Activated CD4-positive, alpha-beta memory T cell treated with anti-CD3 and anti-CD28 coated beads for 36 hours (primary cell): ENCODE measurements at places on chromosomes 12 and 14.
A peak's percentile ranks its signal among the peaks of the same experiment; 100 is the strongest.

GRCh38 chr14:68939181-68939892 lies 39.8 kb downstream of the ACTN1 start:
- DNase-seq = no peak

DNA sequence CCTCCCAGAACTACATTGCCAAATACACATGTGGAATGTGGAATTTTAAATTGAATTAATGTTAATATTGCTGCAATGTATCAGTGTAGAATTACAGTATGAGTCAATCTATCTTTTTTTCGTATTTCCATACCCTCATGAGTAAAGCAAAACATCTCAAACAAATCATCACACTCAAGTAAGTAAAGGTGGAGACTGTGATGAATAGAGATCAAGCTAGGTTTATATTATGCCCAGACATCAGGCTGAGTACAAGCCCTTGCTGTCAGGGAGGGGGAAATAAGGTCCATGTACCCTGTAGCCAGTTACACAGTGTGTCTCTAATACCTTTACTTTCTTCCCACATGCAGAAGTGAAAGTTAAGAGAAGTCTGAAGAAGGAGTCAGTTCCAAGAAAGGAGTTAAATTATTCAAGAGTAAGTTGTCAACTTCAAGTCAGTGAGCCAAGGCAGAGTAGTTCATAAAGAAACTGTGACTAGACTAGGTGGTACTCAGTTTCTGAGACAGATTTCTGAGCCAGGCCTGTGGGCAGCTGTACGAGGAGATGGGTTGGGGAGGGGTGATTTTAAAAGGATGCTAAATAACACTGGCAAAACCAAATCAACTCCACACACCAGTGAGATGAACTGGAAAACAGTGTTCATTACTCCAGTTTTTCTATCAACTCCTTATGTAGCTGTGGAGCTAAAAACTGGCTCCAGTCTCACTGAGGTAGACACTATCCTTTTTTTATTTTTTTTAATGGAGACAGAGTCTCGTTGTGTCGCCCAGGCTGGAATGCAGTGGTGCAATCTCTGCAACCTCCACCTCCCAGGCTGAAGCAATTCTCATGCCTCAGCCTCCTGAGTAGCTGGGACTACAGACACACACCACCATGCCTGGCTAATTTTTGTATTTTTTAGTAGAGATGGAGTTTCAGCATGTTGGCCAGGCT lies 23.8 kb upstream of the STK38L start:
- DNase-seq = peak; percentile 55

DNA sequence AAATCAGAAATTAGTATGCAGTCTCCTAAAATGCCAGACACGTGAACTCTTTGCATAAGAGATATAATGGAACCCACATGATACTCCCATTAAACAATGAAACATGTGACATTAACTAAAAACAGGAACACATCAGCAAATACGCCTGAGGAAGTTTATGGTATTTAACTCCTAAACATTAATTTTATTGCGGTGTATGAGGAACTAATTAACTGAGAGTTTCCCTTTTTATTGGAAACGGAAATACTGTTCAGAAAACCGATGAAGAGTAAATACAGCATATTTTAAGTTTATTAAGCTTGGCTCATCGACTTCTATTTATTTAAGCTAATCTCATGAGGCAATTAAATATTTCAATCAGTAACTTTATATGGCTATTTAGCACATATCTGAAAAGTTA lies 290.3 kb downstream of the SOX5 start:
- no peak for DNase-seq

- DNase-seq = no peak
Observed at GRCh38 chr14:59294662-59294992, 106.2 kb downstream of the DAAM1 start.

DNA sequence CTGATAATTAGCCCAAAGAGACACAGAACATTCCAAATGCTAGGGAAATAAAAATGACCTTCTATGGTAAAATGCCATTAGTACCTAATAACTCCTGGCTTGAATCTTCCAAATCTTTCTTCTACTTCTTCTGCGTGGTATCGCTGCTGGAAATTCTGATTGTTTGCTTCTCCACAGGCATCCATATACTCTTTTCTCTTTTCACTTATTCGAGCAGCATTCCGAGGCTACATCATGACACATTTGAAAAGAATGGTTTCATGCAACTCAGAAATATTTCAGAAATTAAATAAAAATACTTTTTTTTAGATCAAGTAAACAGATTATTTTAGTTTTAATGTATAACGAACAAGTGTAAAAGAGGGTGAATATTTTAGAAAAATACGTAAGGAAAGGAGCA lies 18.9 kb downstream of the ZCCHC8 start:
- no peak for DNase-seq

- DNase-seq = no peak
Observed at GRCh38 chr12:67589078-67589477, 59.5 kb upstream of the DYRK2 start.

- no peak for DNase-seq
Observed at GRCh38 chr12:90181216-90181615, 472.6 kb upstream of the ATP2B1 start.

DNA sequence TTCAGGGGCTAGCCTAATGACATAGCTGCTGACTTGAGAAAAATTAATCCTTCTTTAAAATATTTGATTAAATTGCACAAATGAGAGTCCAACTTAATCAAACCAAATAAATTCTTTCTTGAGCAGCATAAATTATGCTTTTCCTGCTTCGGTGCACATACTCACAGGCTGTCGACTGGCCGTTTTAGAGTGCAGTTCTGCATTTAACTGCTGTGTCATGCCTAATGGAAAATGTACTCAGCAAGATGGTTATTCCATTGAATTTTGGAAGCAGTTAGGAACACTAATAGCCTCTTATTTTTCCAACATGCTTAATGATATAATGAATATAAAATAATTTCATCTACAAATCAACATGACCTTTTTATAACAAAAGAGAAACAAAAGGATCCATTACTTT lies 266.1 kb upstream of the LRIG3 start:
- DNase-seq = no peak

DNA sequence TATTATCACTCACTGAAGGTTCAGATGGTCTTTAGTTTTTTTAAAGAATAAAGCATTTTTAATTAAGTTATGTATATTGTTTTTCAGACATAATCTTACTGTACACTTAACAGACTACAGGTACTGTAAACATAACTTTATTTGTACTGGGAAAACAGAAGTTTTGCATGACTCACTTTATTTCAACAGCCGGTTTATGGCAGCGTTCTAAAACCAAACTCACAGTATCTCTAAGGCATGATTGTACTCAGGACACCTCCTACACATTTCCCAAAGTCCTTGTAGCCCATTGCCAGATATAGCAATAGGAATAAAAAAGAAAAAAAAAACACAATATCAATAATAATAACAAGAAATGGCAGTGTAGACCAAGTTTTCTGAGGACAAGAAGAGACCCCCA lies 1341.4 kb downstream of the FSCB start:
- no peak for DNase-seq

GRCh38 chr14:23183479-23183878 lies at the start of gene SLC7A8:
Gene SLC7A8 (minus strand): TSS chr14:23183660. CDS start chr14:23182914, 746 bp downstream.
- DNase-seq = peak; percentile 41

GRCh38 chr14:64971943-64972791 lies at the start of gene RAB15:
Gene RAB15 (minus strand): TSS chr14:64972336. CDS start chr14:64972076, 260 bp downstream.
- DNase-seq = peak; percentile 48

GRCh38 chr12:64610660-64611340 lies 505 bp downstream of the RASSF3 start:
- peak; percentile 80 for DNase-seq

- no peak for DNase-seq
Observed at GRCh38 chr12:29742646-29743045, 41.1 kb downstream of the TMTC1 start.

GRCh38 chr14:59532419-59532818 lies 44.2 kb downstream of the CCDC175 start:
- DNase-seq = no peak

DNA sequence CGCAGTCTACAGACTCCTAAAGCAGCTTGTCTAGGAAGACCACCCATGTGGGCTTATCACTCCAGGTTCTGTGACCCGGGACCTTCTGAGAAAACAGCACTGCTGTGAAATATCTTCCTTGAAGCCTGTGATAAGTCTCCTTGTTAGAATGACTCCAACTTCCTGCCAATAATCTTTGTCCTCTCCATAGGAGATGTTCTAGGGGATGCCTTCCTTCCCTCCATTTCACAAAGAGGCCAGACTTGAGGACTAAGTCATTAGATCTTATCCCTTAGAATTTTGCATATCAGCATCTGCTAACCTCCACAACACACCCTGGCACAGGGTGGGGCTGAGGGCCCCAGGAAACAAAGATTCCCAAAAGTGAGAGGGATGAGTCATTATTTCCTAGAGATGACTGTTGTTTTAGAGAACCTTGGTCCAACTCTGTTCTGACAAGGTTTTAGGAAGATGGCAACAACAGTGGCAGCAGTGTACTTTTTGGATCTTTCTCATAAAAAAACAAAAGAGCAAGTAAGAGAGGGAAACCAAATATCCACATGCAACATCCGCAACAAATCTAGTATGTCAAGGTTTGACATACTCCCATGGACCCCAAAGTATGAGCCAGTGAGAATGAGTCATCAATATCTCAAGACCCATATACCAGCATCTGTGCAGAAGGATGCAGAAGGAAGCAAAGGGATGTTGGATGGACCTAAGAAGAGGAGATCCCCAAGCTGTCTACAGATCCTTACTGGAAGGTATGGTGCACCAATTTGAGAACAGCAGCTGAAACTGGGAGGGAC lies 6.0 kb downstream of the LTB4R start:
- DNase-seq = no peak

GRCh38 chr14:29806124-29806517 lies 121.5 kb downstream of the PRKD1 start:
- DNase-seq = no peak

DNA sequence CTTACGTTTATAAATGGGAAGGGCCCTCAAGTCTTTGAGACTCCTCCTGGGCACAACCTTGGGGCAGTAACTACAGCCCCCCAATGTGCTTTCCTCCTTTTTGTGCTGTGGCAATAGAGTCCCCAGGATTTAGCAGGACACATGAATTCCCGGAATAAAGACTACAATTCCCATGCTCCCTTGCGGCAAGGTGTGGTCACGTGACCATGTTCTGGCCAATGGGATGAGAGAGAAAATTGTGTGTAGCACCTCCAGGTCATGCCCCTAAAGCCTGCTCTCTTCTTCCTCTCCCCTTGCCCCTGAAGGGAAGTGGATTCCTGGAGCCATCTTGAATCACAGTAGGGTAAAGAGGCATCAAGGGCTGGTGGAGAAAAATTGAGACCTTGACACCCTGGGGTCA lies 295.1 kb upstream of the SFSWAP start:
- no peak for DNase-seq

- DNase-seq = no peak
Observed at GRCh38 chr12:130351326-130351725, 13.6 kb downstream of the PIWIL1 start.

- no peak for DNase-seq
Observed at GRCh38 chr12:78018939-78019338, 188.2 kb downstream of the NAV3 start.

- DNase-seq = no peak
Observed at GRCh38 chr14:85466678-85467077, 63.3 kb upstream of the FLRT2 start.

GRCh38 chr12:91383099-91383498 lies 200.5 kb upstream of the DCN start:
- no peak for DNase-seq

DNA sequence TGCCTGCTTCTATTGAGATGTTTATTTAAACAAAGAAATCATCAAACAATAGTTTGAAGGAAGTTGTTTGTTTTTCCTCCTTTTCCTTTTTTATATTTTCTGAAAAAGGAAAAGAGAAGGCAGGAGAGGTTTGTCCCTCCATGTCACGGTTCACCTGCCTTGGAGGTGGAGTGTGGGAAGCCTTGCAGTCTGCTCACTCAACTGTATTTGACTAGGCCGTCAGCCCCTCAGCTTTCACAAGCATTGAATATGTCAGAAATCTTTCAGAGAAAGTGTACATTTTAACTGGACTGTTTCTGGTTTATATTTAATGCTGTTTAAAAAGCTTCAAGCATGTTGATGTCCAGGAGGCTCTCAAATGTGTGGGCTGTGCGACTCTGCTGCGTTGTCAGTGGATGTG lies 370.4 kb downstream of the NPAS3 start:
- DNase-seq = no peak

GRCh38 chr14:50714450-50715073 lies 46.5 kb upstream of the SAV1 start:
- no peak for DNase-seq

GRCh38 chr14:93654599-93654998 lies 133.7 kb downstream of the PRIMA1 start:
- DNase-seq = no peak

GRCh38 chr14:96627811-96628775 lies 125.9 kb downstream of the PAPOLA start:
- no peak for DNase-seq

- DNase-seq = no peak
Observed at GRCh38 chr12:88856201-88856600, 275.9 kb upstream of the KITLG start.

GRCh38 chr14:21846227-21846885 lies 172.7 kb upstream of the OR4E1 start:
- DNase-seq = peak; percentile 88

- DNase-seq = no peak
Observed at GRCh38 chr12:111330800-111331752, 37.8 kb downstream of the PHETA1 start.

GRCh38 chr14:31283153-31283552 lies 75.6 kb upstream of the HECTD1 start:
- DNase-seq = no peak

- no peak for DNase-seq
Observed at GRCh38 chr14:39666386-39666785, 234.2 kb upstream of the FBXO33 start.

GRCh38 chr12:38411946-38412345 lies 95.4 kb downstream of the ALG10B start:
- no peak for DNase-seq

DNA sequence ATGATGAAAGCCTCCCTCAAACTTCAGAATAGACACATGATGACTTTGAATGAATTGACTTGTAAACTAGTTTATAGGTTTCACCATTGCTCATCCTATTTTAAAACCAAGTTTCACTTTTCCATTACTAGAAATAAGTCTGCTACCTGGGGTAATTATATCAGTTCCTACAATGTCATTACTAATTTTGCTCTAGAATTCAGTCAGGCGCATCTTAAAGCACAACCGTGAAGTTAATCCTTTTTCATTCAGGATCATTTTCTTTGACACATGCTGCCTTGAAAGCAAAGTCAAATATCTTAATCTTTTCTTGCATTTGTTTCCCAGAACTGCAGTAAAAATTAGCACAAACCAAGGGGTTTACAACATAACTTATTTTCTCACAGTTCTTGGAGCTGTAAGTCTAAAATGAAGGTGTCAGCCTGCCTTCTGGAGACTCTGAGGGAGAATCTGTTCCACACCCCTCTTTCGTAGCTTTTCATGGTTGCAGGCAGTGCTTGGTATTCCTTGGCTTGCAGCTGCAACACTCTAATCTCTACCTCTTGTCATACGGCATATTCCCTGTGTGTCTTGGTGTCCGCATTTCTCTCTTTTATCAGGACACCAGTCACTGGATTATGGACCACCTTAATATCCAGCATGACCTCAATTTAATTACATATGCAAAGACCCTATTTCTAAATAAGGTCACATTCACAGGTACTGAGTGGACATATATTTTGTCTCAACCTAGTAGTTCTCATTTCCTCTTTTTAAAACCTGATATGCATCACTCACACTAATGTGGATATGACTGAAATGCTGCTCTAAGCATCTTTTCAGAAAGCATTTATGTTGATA lies 114.3 kb upstream of the PDZRN4 start:
- DNase-seq = no peak
